CD4-positive, alpha-beta T cell treated with Interleukin-1 beta for 1 hour (primary cell): ENCODE measurements at places on chromosomes 4 and X.

- DNase-seq = no peak
These were observed 516.6 kb downstream of the PCDH18 start for GRCh38 chr4:137015426-137016409.

- DNase-seq = no peak
These were observed 48.8 kb downstream of the AFAP1 start for GRCh38 chr4:7890635-7891393.

DNA sequence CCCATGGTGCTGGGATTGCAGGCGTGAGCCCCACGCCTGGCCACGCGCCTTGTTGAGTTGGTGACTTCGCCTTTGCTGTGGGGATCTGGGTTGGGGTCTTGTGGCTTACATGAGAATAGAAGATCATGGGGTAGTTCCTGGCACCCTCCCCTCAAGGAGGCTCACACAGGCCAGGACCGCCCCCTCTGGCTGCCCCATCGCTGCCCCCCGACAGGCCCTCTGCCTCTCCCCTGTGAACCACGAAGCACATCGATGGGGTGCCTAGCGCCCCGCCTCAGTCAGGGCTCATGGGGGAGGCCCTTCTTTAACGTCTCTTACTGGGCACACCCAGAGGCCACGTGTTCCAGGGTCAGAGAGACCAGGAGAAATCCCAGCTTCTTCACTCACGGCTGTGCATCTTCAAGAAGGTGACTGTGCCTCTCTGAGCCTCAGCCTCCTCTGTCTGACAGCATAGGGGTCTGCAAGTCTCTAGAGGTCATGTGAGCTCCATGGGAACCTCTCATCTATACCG is 23.6 kb upstream of the SPON2 start:
- no peak for DNase-seq

DNA sequence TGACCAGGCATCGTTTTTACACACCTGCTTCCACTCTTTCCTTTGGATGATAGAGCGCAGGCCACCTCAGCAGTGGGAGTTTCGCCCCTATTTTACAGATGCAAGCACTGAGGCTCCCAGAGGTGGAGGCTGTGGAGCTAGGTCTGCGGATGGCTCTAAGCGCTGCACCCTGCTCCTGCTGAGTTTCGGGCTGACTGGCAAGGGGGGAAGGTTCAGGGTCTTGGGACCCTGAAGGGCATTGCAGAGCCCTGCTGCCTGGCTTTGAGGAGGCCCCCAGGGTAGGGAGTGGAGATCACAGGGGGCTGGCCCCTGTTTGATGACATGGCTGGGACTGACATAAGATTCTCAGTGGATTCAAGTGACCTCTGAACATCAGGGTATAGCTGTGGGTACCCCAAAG is 62.8 kb upstream of the NKX1-1 start:
- no peak for DNase-seq

- DNase-seq = no peak
These were observed 144.7 kb upstream of the HHIP start for GRCh38 chr4:144501231-144501780.

GRCh38 chrX:78102091-78102490 is 2.0 kb upstream of the PGK1 start:
- DNase-seq = no peak

DNA sequence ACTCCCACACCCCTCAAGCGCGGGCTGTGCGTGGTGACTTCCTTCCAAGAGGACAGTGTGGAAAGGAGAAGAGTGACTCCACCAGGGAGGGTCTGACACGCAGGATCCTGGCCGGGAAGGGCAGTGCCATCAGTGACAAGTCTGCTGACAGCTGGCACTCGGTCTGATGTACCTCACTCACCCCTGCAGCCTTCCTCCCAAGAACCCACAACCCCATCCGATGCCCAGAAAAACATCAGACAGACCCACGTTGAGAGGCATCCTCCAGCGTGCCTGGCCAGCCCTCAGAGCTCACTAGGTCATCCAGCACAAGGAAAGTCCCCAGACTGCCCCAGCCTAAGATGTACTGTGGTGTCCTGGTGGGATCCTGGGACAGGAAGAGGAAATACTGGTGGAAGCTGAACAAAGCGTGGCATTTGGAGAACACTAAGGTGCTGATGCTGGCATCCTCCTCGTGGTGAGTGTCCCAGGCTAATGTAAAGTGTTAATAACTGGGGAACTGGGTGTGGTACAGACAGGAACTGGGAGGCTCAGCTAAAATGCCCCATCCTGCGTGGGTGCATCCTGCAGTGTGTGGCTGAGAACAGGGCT is 200.0 kb upstream of the PSAPL1 start:
- DNase-seq = no peak

DNA sequence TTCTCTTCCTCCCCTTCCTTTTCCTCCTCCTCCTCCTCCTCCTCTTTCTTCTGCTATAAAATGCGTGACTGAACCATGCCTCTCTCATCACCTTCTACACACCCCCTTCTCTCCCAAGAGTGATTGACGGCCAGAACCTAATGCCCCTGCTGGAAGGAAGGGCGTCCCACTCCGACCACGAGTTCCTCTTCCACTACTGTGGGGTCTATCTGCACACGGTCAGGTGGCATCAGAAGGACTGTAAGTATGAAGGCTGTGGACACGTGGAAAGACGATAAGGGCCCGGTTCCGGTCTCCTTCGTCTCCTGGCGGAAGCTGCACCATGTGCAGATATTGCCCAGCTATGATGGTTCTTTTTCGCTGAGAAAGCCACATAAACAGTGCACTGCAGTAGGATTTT is 12.1 kb upstream of the ARSF start:
- no peak for DNase-seq

DNA sequence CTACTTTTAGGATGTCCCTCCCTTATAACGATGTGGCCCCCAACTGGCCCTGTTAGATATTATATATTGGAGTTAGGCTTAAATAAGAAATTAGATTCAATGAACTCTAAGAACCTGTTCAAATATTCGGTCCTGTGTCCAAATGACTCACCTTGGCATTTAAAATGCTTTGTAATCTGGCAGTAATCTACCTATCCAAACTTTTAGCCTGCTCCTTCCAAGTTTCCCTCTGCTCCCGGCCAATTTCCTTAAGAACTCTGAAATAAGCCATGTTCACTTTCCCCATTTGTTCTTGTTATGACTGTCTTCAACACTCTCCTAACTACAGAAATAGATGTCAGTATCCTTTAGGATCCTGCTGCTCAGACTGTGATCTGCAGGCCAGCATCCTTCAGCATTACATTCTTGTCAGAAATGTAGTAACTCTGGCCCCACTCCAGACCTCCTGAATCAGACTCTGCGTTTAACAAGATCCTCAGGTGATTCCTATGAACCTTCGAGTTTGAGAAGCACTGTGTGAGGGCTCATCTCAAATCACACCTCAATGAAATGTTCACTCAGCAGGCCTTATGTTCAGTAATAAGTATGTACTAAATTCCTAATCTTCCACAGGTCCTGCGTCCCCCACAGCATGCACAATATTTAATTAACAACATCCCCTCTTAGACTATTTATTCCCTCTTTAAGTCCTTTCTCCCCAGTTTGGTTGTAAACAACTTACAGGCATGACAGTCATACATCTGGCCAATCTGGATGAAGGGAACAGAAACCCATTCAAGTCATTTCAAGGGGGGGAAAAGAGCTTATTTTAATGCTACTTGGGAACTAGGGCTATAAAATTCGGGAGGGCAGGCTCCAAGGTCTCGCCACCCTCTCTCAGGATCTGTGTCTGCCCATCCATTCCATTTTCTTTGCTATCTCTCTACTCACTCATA is 3.0 kb downstream of the ATP8A1 start:
- DNase-seq = no peak

GRCh38 chr4:8847331-8847730 is 24.3 kb downstream of the HMX1 start:
- DNase-seq = no peak

- no peak for DNase-seq
These were observed 2.2 kb downstream of the TREX2 start for GRCh38 chrX:153443476-153444332.

DNA sequence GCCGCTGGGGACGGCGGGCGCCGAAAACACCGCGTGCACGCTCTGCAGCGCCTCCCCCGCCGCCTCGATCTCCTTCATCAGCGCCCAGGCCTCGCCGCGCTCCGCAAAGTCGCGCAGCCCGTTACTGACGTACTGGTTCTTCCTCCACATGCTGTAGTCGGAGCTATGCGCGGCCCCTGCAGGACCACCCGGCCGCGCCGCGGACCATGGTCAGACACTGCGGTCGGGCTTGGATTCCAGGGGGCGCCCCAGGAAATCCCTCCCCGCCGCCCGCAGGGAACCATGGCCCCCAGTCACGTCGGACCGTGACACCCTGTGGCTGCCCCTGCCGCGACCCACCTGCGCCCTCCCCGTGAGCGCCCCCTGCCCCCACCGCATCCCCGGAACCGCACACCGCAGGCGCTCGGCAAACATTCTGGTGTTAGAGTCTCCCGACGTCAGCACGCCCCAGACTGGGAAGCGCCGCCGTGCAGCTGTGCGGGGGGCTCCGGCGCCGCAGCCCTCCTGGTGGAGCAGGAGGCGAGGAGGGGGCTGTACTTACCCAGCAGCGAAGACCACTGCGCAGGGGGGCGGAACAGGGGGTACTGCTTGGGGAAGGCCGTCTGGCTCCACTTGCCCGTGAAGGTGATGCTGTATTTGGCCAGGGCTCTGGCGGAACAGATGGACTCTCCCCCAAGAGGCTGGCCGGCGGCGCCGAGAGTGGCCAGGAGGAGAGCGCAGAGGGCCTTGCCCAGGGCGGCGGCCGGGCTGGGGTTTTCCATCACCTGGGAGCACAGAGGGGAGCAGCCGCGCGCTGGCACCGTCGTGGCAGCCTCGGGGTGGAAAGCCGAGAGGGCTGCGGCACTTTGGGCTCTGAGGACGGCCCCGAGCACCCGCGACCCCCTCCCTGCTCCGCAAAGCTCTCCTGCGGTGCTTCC is 814 bp downstream of the SPON2 start:
- DNase-seq = peak; percentile 63

- DNase-seq = no peak
These were observed 66.8 kb upstream of the EXOC1L start for GRCh38 chr4:55752810-55753209.

GRCh38 chrX:100440006-100440405 is 29.9 kb upstream of the PCDH19 start:
- DNase-seq = no peak

DNA sequence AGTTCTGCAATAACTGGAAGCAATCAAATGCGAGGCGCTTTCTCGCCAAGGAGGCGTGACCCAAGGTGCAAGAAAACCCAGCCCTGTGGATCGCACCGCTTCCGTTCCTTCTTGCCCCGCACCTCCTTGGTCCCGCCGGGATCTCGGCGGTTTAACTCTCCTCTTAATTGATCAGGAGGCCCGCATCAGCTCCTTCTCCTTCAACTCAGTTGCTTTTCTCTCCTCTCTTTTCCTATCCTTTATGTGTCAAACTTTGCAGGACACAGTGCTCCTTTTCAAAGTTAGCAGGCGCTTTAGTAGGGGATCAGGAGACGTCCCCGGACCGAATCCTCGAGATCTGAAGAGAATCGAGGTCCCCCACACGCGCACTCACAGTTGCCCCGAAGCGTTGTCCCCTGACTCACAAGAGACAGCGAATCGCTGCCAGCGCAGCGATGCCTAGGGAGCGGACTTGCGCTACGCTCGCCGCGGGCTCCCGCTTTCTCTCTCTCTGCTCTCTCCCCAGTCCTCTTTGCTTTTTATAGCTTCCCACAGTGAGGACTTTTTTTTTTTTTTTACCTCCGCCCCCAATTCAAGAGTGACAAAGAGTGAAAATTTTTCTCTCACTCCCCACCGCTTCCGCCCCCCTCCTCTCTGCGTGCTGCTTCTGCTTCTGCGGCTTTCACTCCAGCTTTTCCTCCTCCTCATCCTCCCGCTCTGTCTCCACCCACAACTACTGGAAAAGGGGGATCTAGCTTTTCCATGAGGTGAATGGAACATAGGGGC is at the start of gene DKK2:
Gene DKK2, minus strand, starts transcription at position 495 of the 765 bp plus-strand sequence. CDS start 722 bp downstream, outside the sequence.
- no peak for DNase-seq

DNA sequence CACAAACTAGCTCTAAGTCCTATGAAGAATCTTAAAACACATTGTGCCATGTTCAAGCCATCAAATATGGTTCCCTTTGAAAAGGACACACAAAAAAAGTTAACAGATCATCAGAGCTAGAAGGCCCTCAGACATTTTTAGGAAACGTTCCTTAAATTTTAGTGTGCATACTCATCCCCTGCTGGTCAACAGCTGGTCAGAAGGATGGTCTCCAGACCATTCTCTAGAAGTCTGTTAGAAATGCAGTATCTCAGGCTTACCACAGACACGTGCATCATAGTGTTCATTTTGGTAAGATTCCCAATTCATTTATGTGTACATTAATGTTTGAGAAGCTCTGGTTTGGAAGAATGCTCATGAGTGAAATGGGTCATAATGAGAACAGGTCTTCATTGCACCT is 523.1 kb downstream of the INPP4B start:
- DNase-seq = no peak

- DNase-seq = no peak
These were observed 78.1 kb upstream of the GPM6B start for GRCh38 chrX:13894888-13895565.

- no peak for DNase-seq
These were observed 1123.7 kb upstream of the PABPC4L start for GRCh38 chr4:135325264-135325663.

- DNase-seq = no peak
These were observed 21.1 kb downstream of the SYTL4 start for GRCh38 chrX:100710816-100711215.

GRCh38 chr4:2647403-2648158 is 108.6 kb downstream of the TNIP2 start:
- no peak for DNase-seq

- DNase-seq = no peak
These were observed 1255.7 kb downstream of the ADGRL3 start for GRCh38 chr4:62455871-62456270.

DNA sequence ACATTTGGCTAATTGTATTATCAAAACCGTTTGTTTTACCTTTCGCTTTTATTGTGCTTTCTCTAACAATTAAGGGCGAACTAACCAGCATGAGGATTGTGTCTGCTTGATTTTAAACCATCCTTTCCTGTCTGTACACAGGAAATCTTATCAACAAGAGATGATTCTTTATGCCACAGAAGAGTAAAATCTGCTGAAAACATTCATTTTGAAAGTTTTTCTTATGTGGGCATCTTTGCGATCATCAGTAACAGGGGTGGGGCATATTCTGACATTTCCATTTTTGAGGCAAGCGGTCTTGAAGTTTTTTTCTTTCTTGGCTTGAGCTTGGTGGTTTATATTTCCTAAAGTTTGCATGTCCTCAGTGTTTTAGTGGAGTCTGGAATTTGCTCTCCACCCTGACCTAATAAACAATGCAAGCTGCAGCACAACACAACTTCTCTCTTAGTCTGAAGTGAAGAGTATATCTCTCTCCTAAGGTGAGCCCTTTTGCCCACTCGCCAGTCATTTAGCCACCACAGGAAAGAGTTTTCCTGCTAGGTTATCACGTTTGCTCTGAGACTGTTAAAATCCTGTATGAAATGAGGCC is 26.6 kb downstream of the NFKB1 start:
- peak; percentile 36 for DNase-seq

GRCh38 chr4:23728393-23728792 is 161.5 kb downstream of the PPARGC1A start:
- DNase-seq = no peak

- no peak for DNase-seq
These were observed 27.5 kb downstream of the ZFYVE28 start for GRCh38 chr4:2390784-2391421.

- DNase-seq = peak; percentile 38
These were observed 26.2 kb upstream of the TMPRSS11D start for GRCh38 chr4:67909905-67910584.

- no peak for DNase-seq
These were observed 72.9 kb upstream of the TNIP3 start for GRCh38 chr4:121237069-121237399.

- DNase-seq = no peak
These were observed 37.8 kb upstream of the FRMD7 start for GRCh38 chrX:132165651-132166050.

GRCh38 chr4:128856246-128856645 is 46.7 kb downstream of the JADE1 start:
- DNase-seq = no peak

- DNase-seq = no peak
These were observed 23.0 kb downstream of the FHDC1 start for GRCh38 chr4:152959080-152959479.
